NCI-H2081 treated with DMSO at 0.1 percent for 48 hours (cell line): ENCODE measurements at places on chromosomes 5 and 9.

DNA sequence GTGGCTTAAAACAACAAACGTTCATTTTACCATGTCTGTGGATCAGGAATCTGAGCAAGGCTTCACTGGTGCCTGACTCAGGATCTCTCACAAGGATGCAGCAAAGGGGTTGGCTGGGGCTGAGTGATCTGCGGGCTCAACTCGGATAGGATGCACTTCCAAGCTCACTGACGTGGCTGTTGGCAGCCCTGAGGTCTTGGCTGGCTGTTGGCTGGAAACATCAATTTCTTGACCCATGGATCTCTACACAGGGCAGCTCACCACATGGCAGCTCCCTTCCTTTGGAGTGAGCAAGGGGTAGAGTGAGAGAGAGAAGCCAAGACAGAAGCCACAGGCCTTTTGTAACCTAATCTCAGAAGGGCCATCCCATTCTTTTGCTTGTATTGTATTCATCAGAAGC, 202.1 kb downstream of the NXNL2 start:
- no peak for DNase-seq

DNA sequence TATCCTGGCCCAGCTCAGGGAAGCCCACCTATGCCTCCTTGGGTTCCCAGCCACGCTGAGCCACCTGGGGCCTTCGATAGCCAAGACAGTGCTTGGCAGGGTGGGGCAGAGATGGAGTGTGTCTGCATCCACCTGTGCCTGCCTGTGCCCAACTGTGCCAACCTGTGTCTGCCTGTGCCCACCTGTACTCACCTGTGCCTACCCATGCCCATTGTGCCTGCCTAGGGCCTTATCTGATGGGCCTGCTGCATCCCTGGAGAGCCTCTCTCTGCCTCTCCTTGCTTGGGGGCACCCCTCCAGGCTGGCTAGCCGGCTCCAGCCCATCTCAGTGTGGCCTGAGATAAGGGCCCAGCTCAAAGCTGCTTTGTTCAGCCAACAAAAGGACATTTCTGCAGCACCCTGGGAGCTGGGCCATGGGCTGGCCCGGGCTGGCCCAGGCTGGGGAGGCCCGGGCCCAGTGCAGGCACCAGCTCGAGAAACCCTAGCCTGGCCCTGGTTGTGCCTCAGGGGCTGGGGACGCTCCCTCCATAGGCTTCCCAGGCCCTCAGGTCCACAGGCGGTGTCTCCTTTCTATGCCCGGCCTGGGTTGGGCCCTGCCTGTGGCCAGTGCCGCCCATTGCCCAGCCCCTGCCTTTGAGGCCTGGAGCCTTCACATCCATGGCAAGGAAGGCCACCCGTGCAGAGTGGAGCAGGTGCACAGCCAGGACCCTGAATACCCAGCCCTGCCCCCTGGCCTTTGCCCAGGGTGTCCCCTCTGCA, 37.3 kb upstream of the NOTCH1 start:
- no peak for DNase-seq

DNA sequence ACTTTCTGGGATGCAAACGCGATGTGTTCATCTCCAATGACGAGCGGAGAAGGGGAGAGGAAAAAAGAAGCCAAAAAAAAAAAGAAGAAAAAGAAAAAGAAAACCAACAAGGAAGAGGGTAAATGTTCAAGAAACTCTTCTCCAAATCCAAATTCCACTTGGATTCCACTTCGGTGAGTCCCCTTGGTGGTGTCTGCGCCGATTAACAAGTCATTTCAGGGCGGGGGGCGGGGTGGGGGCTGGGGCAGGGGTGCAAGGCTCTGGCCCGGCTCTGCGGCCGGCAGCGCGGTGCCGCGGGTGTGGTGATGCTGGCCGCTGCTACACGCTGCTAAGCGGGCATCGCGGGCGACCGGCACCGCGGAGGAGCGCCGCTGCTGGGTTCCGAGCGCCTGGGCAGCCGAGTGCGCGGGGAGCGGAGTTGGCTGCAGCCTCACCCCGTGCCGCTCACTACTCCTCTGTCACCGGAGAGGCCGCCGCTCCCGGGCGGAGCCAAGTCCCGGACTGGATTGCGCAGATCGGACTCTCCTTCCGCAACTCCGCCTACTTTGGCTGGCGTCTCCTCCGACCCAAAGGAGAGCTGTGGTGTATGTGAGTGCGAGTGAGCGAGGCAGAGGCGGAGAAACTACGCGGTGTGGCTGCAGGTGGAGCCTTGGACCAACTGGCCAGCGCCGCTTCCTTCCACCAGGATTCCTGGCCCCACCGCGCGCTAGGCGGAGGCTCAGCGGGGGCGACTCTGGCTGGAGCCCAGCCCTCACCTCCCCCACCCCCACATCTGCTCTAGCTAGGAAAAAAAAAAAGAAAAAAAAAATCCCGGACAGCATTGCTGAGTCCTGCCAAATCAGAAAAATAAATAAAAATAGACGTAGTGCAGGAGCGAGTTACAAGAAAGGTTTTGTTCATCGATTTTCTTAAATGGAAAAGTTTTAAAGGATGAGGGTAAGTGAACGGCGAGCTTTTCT, at the start of gene SEMA6A:
Gene SEMA6A (minus strand): TSS at position 457 of the 959 bp plus-strand sequence. CDS start 69,879 bp downstream, outside the sequence.
- peak; percentile 32 for DNase-seq

DNA sequence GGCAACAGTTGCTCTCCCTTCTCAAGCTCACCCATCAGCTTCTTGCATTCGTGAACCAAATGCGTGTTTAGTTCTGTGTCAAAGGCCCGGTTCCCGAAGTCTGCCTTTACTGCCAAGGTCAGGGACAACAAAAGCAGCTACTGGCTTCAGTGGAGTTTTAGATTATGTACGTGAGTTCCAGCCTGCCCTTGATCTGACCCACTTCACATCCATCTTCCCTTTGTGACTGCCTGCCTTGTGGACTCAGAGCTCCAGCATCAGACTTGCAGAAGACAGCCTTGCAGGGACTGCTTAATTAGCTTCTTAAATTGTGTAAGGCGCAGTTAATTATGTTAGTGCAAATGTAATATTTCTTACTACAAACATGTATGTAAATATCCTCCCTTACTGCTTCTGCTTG, 774.7 kb upstream of the EDIL3 start:
- no peak for DNase-seq

DNA sequence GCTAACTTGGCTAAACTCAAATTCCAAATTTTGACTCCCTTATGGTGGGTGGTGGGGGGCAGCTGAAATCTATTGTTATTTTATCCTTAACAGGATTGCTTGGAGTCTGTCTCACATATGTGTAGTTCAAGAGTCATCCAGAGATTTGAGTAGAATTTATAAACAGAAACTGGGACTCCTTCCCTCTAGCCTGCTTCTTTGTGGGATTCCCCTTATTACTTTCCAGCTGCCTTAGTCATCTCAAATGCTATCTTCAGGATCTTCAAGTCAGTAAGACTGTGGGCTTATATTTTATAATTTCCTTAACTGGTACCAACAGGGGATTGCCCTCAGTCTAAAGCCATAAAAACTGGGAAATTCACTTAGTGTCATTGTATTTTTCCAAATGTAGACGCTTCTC, 55.5 kb downstream of the NNT start:
- DNase-seq, result no peak

- no peak for DNase-seq
Measured at GRCh38 chr5:158888206-158888605, 211.5 kb downstream of the EBF1 start.

- peak; percentile 24 for DNase-seq
Measured at GRCh38 chr5:75335952-75336614, 937 bp upstream of the HMGCR start.

DNA sequence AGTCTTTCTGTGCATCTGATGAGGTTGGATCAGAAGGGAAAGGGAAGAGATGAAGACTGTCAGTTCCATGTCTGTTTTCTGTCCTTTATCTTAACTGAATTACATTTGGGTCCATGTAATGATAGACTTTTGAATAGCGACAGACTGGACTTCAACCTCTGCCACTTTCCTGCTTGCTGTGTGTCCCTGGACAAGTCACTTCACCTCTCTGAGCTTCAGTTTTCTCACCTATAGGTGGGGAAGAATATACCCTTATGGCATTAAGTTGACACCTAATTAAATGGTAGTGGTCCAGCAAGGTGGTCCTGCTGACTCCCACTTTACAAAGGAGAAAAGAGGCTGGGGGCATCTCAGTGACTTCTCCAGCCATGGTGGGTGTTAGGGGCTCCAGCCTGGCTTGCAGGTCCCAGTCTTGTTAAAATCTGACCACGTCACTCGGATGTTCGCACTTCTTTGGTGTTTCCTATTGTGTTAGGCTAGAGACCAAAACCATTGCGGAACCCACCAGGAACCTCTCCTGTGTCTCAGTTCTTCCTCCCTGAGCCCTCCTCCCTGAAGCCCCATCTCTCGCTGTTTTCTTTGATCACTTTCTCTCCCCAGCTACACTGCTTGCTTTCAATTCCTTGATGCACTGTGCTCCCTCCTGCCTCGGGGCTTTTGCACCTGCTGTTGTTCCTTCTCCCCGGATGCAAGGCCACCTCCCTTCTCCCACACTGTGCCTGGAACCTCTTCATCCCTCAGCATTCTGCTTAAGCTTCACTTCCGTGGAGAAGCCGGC, 256.5 kb downstream of the NSG2 start:
- no peak for DNase-seq

DNA sequence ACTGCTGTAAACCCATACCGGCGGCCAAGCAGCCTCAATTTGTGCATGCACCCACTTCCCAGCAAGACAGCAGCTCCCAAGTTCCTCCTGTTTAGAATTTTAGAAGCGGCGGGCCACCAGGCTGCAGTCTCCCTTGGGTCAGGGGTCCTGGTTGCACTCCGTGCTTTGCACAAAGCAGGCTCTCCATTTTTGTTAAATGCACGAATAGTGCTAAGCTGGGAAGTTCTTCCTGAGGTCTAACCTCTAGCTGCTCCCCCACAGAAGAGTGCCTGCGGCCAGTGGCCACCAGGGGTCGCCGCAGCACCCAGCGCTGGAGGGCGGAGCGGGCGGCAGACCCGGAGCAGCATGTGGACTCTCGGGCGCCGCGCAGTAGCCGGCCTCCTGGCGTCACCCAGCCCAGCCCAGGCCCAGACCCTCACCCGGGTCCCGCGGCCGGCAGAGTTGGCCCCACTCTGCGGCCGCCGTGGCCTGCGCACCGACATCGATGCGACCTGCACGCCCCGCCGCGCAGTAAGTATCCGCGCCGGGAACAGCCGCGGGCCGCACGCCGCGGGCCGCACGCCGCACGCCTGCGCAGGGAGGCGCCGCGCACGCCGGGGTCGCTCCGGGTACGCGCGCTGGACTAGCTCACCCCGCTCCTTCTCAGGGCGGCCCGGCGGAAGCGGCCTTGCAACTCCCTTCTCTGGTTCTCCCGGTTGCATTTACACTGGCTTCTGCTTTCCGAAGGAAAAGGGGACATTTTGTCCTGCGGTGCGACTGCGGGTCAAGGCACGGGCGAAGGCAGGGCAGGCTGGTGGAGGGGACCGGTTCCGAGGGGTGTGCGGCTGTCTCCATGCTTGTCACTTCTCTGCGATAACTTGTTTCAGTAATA, at the start of gene FXN:
Gene FXN (plus strand): TSS at position 315 of the 871 bp plus-strand sequence. CDS start 31 bp downstream, at position 346.
- peak; percentile 8 for DNase-seq

GRCh38 chr9:389159-389558, 174.5 kb downstream of the DOCK8 start:
- DNase-seq, result no peak

DNA sequence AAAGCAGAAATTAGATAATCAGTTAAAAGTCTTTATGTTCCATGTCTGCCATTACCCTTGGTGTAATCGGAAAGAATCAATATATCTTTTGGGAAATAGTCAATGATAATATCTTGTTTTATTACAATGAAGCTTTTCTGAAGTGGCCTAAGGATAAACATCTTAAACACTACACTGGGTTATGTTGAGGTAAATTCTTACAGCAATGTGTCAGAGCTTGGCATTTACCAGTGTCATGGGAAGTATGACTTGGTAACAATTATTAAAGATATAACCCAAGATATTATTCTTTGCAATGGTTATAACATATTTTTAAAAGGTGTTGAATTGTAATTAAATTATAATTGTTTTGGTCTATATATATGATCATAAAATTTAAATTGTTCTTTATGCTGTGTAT, 84.7 kb downstream of the CFAP95 start:
- no peak for DNase-seq

DNA sequence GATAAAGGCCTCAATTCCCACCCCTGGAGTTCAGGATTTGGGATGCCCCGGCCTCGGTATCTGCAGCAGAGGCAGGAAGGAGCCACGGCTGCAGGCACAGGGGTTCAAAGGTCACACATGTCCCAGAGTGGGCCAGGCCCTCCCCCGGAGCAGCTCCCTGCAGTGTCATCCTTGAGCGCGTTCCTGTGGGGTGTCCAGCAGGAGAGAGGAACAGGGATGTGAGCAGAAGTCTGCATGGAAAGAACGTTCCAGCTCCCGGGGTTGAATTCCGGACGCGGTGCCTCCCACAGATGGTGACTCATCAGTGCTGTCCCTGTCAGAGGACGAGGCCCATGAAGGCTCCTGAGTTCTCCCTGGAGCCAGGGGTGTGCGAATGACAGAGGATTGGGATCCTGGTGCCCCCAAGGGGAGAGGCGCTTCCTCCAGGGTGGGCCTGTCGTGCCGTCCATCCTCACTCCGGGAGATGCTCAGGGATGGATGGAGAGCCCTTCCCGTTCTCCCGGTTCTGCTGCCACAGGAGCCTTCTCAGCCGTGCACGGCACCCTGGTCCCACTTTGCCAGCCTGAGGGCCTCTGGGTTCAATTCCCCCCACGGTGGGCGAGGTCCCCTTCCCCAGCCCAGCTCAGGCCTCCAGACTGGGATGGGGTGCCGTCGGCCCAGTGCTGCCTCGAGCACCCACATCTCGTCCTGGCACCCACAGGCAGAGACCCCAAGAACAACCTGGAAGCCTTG, 3.1 kb downstream of the LCN1 start:
- DNase-seq, result no peak

DNA sequence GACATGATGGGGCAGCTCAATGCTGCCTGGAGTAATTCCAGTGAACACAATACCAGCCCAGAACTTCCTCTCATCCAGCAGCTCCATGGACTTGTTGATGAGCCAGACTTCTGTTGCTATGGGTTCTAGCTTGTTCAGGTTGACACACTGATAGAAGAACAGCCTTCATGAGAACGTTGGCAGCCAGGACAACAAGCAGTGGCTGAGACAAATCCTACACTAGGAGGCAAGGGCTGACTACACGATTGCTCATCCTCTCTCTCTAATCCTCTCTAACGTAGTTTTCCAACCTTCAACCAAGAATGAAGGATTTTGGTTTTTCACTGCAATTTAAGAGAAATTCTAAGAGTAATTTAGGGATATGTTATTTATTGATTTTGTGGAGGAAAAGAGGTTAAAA, 67.8 kb downstream of the NIPSNAP3B start:
- DNase-seq, result no peak

- DNase-seq, result no peak
Measured at GRCh38 chr9:78552802-78553201, 255.9 kb downstream of the PSAT1 start.

DNA sequence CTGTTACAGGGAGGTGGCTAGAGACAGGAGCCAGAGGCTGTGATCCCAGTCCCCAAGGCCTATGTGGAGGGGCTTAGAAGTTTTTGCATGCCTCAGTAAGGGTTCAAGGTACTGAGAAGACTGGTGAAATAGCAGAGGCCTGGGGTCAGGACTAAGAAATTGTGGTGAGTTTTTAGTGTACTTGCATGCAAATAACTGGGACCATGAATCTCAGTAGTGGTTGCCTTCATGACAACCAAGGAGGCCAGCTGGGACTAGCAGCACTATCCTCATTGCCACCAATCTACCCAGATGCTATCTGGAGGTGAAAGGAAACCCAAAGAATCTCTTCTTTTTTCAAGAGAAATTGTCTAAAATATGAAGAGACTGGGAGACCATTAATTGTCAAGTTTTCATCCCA, 395.1 kb downstream of the CETN3 start:
- no peak for DNase-seq

GRCh38 chr9:5459289-5459829, 9.0 kb downstream of the CD274 start:
- no peak for DNase-seq

GRCh38 chr5:61098251-61098995, 63.8 kb downstream of the SMIM15 start:
- DNase-seq, result no peak
